ENCODE measurements at places on chromosomes 12 and 14. TPM values are rescaled to one million over a fixed set of nuclear protein-coding genes. Genes with fewer than 3 reads are reported as not detected.

HSPB8 gene
- not detected for total RNA-seq

DNA sequence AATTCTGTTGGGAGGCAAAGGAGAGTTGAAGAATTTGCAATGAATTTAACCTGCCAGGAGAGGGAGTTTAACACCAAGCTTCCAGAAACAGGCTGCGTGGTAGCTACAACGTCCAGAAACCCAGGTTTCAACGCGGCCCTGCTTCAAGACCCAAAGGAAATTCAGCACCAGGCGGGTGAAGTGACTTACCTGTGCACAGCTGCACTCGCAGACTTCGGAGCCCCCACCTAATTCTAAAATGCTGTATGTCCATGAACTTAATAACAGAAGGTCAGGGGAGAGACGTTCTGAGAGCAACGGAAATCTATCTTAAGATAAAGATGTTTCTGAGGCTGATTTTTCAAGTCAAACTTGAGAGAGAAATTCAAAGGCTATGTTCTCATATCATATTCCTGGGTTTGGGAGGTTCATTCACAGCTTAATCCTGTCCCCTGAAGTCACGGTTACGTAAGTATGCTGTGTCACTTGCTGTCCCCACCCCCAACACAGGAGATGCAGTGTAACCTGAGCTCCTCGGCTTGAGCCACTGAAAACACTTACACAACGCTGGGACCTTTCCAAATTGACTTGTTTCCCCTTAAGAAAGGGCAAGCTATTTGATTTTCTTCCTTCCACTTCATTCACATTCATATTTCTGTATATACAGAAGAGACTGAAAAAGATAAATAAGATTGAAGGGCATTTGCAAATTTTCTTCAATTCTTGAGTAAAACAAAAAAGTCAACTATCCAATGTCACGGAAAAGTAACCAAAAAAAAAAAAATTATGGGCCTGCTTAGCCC lies 22.7 kb downstream of the CLIP1 start:
- H3K27me3 ChIP-seq = no peaks in the 10 kb centered on the region
- peaks cover 38% of the 10 kb centered on the region for H3K4me1 ChIP-seq
- H3K4me3 ChIP-seq = no peak overlapping the region
- H3K36me3 ChIP-seq = no peaks in the 10 kb centered on the region
- H3K27ac ChIP-seq = peak overlapping the region; percentile 78

BAZ1A gene
- 46.9 TPM for total RNA-seq

GRCh38 chr14:95098984-95099599 lies 58.2 kb downstream of the DICER1 start:
- H3K27ac ChIP-seq = no peak overlapping the region
- no peaks in the 10 kb centered on the region for H3K4me1 ChIP-seq
- peaks cover 9% of the 10 kb centered on the region for H3K36me3 ChIP-seq
- H3K27me3 ChIP-seq = no peaks in the 10 kb centered on the region
- DNase-seq = no peak

DNA sequence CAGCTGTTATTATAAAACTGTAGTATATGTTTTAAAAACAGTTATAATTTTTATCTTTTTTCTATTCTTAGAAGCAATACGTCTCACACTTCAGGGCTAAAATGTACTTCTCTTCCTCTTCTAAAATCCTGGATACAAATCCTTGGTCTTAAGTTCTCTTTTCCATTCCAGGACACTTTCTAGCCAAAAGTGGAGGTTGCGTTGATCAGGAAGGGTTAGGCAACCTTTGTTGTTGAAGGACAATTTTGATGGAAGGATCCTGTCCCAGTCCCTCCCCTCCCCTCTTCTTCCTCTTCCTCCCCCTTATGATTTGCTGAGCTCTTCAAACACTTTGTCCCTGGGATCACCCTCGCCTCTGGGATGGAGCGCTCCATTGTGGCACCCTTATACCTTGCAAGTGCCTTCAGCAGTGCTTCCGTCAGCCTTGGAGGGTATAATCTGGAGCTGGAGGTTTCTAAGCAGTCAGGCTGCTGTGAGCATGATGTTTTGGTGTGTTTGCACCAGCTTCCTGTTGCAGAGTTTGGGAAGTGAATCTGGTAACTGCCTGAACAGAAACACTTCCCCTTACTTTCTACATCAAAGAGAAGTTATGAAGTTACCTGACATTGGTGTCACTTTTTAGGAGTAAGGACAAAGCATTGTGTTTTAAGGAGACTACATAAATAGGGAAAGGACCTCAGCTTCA lies 87.4 kb upstream of the SLC38A2 start:
- no peaks in the 10 kb centered on the region for H3K36me3 ChIP-seq
- H3K4me1 ChIP-seq = peaks cover 22% of the 10 kb centered on the region
- no peak overlapping the region for H3K27ac ChIP-seq
- no peaks in the 10 kb centered on the region for H3K27me3 ChIP-seq

PLEKHG3 gene
- 0.64 TPM for total RNA-seq

DNA sequence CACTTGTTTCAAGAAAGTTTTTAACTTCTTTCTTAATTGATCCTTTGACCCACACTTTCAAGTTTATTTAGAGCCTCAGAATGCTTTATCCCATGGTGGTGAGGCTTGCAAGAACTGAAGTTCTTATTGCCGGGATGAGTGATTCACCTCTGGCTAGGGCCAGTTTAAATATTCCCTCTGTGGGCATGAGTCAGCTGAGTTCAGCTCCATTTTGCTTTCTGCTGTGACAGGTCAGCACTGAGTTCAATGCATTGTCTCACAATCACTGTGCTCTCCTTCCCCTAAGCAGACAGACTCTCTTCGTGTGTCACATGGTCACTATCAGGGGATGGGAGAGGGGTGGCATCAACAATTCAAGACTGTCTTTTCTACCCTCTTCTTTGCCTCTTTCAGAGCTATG lies 514.6 kb upstream of the FBXO33 start:
- DNase-seq = no peak
- no peak overlapping the region for H3K27ac ChIP-seq
- no peaks in the 10 kb centered on the region for H3K4me1 ChIP-seq
- H3K36me3 ChIP-seq = no peaks in the 10 kb centered on the region

RTL1 gene
- not detected for total RNA-seq

FZD10 gene
- not detected for total RNA-seq

GYS2 gene
- not detected for total RNA-seq

- H3K4me3 ChIP-seq = no peak overlapping the region
- H3K27me3 ChIP-seq = no peaks in the 10 kb centered on the region
- H3K27ac ChIP-seq = no peak overlapping the region
- no peaks in the 10 kb centered on the region for H3K36me3 ChIP-seq
- H3K4me1 ChIP-seq = no peaks in the 10 kb centered on the region
- no peak for DNase-seq
Observed at GRCh38 chr14:94465042-94465441, 11.0 kb downstream of the SERPINA9 start.

GRCh38 chr14:85010186-85010585 lies 519.8 kb upstream of the FLRT2 start:
- no peaks in the 10 kb centered on the region for H3K27me3 ChIP-seq
- no peak overlapping the region for H3K27ac ChIP-seq
- H3K36me3 ChIP-seq = no peaks in the 10 kb centered on the region
- no peak overlapping the region for H3K4me3 ChIP-seq

KRT76 gene
- total RNA-seq = not detected

Measured in GM12878 (cell line).